ENCODE measurements at places on chromosomes 7 and 10.

DNA sequence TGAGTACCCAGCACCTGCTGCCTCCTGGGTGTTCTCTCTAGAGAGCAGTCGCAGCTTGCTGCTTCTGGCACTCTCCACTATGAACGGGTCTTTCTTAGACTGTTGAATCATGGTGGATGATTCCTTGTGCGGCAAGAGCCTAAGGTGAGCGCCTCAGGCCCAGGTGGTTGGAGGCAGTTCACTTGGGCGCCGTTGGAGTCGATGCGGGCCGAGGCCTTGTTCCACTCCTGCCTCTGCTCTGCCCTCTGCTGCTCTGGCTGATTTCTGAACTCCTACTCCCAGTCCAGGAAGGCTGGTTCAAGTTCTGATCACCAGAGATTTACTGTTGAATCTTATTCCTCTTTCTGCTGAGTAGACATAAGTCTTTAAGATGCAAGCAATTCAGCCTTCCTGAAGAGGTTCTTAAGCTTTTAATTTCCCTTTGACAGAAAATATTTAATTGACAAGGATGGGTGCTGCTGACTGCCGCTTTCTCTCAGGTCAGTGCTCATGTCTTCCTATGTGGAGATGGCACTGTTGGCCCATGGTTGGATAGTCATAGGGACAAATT lies 10.4 kb downstream of the YKT6 start:
- DNase-seq, result no peak

GRCh38 chr10:3887404-3887803 lies 102.4 kb upstream of the KLF6 start:
- DNase-seq, result peak; percentile 25

DNA sequence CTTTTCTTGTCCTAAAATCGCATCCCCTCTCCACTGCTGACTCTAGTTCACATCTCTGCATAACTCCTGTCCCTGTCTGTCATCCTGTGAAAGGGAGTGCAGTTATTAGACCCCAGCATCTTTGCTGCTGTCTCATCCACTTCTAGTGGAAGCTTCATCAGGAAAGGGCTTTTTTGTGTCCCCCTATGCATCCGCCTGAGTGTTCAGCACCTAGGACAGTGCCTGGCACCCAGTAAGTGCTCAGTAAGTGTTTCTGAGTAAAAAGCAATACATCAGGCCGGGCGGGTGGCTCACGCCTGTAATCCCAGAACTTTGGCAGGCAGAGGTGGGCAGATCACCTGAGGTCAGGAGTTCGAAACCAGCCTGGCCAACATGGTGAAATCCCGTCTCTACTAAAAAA lies 211.8 kb upstream of the FOXK1 start:
- DNase-seq, result no peak

DNA sequence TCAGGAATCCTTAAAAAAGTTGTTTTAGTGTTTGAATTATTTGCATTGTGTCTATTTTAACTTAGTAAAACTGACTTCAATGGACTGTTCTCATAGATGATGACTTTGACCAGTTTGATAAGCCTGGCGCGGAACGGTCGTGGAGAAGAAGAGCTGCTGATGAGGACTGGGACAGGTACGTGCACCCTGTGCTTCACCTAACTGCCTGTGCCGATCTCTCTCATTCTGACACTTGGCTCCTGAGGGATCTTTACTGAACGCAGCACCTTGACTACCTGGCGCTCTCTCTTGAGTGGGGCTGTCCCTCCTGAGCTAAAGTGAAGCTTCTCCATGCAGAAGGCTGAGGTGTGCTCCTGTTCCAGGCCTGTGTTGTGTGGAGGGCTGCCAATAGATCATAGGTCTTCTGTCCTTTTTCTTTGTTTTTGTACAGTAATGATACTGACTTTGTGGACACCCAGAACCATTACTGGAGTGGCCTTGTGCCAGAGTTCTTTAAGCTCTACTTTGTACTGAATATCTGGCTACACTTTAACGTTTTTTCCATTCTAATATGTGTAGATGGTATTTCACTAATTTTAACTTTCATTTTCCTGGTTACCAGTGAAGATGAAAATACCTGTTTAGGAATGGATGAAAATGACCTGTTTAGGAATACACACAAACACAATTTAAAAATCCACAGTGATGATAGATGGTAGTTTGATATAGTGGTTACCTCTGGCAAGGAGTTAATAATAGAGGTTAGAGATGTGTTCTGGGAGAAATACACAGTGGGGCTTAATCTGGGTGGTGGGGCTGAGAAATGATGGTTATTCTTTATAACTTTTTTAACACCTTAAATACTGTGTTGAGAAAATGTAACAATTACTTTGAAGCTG lies 20.9 kb downstream of the RBM33 start:
- DNase-seq, result peak; percentile 15

DNA sequence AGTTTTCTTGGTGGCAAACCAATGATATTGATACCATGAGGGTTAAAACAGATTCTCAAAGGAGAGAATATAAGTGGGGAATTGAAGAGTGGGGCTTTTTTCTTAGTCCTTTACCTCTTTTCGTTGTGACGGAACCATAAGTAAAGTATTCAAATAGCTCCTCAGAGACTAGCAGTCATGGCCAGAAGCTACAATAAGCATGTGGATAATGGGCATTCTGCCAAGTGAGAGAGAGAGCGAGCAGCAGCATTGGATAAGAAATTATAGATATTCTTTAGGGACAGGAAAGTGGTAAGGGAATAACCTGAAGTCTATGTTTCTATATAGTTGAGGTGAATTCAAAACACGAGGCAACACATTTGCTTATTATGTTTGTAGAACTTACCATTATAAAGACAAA lies 235.1 kb downstream of the SEMA3E start:
- peak; percentile 33 for DNase-seq

GRCh38 chr10:129771991-129772431 lies 192.1 kb downstream of the EBF3 start:
- no peak for DNase-seq

- no peak for DNase-seq
These were observed 189.0 kb downstream of the ANK3 start for GRCh38 chr10:60200682-60201053.

- DNase-seq, result no peak
These were observed 68.4 kb upstream of the RAPGEF5 start for GRCh38 chr7:22425361-22425760.

- DNase-seq, result no peak
These were observed 125.8 kb downstream of the CUBN start for GRCh38 chr10:17003651-17004286.

GRCh38 chr10:1200866-1201807 lies 145.0 kb downstream of the WDR37 start:
- DNase-seq, result no peak

GRCh38 chr10:123847686-123848432 lies 43.7 kb downstream of the CPXM2 start:
- DNase-seq, result peak; percentile 76

GRCh38 chr10:132110713-132111112 lies 45.0 kb downstream of the JAKMIP3 start:
- DNase-seq, result no peak

GRCh38 chr7:32299133-32299702 lies 191.0 kb downstream of the LSM5 start:
- no peak for DNase-seq

- DNase-seq, result no peak
These were observed 6.0 kb downstream of the GAD2 start for GRCh38 chr10:26222563-26222962.

- no peak for DNase-seq
These were observed 1.3 kb downstream of the HHEX start for GRCh38 chr10:92690915-92691590.

All from fibroblast of the aortic adventitia (primary cell).